Brain microvascular endothelial cell (primary cell): ENCODE measurements at places on chromosomes 13 and 19.

DNA sequence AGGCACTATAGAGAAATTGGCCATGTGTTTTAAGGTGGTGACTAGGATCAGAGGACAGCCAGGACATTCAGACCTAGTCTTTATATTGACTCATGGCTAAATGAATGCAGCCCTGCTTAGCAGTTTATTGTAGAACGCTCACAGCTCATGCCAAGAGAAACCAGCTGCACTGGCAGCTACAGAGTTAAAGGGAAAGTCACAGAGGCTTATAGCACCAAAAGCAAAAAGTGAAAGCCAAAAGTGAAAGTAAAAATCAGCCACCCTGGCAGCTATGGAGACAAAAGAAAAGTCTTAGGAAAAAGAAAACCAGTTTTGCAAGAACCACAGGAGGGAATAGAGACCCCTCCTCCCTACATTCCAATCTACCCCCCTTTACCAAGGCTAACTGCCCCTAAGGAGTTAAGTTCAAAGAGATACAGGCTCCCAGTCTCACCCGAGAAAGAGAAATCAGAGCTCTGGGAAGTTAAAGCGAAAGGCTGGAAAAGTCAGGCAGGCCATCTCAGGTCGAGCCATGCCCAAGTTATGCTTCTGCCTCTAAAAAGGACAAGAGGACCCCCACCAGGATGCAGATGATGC lies 99.0 kb downstream of the ZNF429 start:
- DNase-seq: no peak

- DNase-seq: no peak
Observed at GRCh38 chr13:23069566-23069965, 111.2 kb upstream of the SGCG start.

DNA sequence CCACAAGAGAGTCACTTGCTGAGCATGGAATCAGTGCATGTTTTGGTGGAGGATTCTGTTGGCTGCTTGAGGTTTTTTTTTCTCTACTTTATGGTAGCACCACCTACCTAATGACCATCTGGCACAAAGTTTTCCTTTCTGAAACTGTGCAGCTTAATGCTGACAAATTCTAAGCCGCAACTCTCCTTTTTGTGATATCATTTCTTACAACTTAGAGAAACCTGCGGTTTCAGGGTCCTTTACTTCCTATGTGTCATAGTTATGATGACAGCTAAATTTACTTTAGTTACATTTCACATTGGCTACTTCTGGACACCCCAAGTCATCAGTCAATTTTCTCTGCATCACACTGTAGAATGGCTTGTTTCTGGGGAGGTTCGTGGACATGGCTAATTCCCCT lies 115.4 kb upstream of the TMTC4 start:
- DNase-seq: no peak

DNA sequence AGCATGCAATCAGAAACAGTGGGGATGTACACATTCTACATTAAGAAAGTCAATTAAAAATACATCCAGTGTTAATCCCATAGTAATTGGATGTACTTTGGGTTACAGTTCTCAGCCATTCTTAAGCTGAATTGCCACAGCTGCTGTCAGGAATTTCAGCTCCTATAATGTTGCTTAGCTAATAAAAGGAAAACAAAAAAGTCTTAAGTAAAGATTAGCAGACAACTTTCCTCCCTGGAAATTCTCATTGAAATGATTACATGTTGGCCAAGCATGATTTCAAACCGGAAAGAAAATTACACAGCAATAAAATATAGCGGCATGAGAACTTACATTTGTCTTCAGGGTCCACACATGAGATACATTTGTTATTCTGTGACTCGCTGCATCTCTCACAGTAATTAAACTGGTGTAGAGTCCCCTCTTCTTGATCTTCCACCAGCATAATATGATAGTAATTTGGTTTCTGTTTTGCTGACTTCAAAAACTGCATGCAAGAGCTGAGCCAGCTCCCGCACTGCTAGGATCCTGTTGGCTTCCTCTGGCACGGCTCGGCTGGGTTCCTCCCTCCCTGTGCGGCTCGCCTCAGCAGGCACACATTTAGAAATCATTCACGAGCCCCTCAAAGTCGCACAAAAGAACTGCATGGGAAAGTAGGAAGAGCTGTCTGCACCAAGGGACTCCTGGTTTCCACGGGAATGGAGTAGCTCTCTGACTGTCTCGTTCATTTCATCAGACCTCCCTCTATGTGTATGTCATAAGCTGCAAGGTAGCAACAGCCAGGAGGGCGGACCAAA lies at the start of gene HTR2A:
TSS of gene HTR2A (minus strand) at position 713 of the 797 bp plus-strand sequence. CDS start 1,147 bp downstream, outside the sequence.
- DNase-seq: peak; percentile 19

DNA sequence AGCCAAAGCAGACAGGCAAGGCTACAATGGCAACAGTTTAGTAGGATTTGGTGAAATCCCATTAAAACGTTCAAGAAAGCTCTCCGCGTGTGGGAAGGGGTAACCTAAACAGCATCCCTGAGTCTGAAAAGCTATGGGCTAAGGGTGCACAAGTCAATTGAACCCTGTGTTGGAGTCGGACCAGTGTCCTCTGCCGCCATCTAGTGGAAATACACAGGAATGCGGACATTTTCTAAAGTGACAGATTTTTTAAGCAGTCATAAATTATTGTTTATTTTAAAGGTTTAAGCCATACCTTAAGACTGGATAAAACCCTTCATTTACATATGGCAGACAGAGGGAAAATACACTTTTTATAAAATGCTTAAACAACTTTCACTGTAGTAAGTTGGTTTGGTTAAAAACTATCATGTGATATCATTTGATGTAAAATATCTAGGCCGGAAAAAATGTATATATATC lies 26.5 kb upstream of the LSM14A start:
- DNase-seq: peak; percentile 58

GRCh38 chr19:52941941-52942385 lies 18.7 kb upstream of the ZNF888 start:
- peak; percentile 7 for DNase-seq

DNA sequence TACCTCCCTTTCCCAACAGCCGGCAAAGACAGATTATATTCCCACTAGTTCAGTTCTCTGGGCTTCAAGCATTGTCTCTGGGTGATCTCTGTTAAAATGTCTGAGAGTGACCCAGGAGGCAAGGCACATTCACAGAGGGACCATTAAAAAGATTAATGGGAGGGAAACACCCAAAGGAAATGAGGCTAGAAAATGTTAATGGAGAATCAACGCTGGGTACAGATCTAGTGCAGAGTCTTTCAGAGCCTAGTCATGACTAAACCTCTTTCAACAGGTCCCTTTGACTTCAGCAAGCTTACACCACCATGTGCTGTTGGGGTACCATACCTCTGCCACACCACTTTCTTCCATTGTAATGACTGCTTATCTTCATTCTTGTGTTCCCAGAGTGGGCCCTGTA lies 358.6 kb downstream of the DCT start:
- DNase-seq: no peak

GRCh38 chr19:1394252-1395193 lies 6.8 kb downstream of the GAMT start:
- DNase-seq: no peak
